ENCODE measurements at places on chromosomes 3 and 15. TPM values are rescaled to one million over a fixed set of nuclear protein-coding genes. Genes with fewer than 3 reads are reported as not detected.
A peak's percentile ranks its signal among the peaks of the same experiment; 100 is the strongest.

EBLN2 gene
- 1.2 TPM for polyA plus RNA-seq

ZNF80 gene
- polyA plus RNA-seq, result not detected

DNA sequence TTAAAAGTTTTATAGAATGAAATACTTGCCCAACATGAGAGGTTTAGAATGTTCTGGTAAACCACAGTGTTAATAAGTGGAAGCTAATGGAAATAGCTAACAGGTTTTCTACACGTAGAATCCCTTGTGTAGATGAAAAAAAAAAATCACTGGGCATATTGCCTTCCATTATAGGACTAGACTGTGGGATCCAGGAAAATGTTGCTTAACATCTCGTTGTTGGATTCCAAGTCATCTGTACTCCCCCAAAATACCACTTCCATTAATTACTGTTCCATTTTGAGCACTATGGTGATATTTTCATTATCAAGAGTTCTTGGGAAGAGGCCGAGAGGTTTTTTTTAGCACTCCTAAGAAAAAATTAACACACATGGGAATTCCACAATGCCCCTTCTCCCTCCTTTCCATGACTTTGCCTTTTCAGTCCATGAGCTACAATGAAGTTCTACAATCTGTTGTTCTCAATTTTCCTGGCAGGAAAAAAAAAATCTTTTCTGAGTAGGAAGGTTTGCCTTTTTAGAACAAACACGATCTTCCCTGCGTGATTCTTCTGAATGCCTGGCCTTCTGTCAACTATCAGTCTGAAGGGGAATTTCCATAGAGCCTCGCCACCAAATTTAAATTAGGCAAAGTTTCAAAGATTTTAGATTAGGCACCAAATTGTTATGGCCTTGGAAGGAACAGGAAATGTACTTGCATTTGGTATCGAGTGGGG, 74.4 kb upstream of the CTDSPL start:
- DNase-seq, result no peak

PRTG gene
- polyA plus RNA-seq, result 0.23 TPM

DNA sequence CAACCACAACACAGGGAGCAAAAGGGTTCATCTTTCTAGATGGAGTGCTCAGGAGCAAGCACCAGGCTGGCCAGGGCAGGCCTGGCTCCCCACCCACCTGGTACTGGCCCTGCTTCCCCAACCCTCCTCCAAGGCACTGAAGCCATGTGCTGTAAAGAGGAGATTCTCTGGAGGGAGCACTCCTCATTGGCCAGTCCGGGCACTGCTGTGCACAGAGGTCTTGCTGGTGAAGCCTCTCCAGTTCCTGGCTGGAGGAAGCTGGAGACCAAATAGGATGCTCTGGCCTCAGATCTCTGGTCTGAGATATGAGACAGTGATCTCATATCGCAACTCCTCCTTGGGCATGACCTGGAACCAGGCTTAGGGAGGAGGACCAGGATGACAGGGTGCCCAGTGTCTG, 7.7 kb upstream of the SEMA3F start:
- no peak for DNase-seq

GRCh38 chr3:147298511-147298982, 107.8 kb downstream of the ZIC4 start:
- DNase-seq, result no peak

FBXO40 gene
- 72.1 TPM for polyA plus RNA-seq

SSUH2 gene
- polyA plus RNA-seq, result 1.8 TPM

CCR3 gene
- polyA plus RNA-seq, result not detected

- no peak for DNase-seq
These were observed 1265.0 kb upstream of the ALCAM start for GRCh38 chr3:104101736-104102135.

- DNase-seq, result no peak
These were observed 72.3 kb upstream of the ST3GAL6 start for GRCh38 chr3:98690876-98691275.

SEMA5B gene
- polyA plus RNA-seq, result 3.3 TPM

DNA sequence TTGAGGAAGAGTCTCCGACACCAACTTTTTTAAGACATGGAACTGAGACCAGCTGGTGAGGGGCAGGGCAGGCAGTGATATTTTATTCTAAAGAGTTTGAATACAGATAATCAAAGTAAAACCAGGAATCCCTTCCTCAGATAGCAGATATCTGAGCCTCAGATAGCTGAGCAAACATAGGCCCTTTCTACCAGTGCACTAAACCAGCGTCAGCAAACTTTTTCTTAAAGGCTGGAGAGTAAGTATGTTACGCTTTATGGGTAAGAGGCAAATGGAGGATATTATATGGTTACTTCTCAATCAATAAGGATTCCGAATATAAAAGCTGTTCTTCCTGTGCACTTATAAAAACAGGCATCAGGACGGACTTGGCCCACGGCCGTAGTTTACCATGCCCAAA, 73.9 kb downstream of the WNT5A start:
- no peak for DNase-seq

DNA sequence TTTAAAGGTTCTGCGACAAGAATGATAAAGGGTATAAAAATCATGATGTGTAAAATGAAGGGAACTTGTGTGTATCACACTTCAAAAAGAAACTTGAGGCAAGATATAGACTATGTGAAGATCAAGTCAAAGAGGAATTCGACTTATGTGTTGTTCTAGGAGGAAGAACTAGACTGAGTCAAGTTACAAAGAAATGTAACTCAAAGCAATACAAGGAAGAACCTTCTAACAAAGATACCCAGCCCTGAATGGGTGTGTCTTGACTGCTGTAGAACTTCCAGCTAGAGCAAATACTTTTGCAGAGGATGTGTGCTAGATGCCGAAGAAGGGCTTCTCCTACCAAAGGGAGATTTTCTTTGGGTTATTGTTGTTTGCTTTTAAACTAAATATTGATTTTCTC, 2.4 kb downstream of the SLC49A4 start:
- DNase-seq, result no peak

GLDN gene
- 2.3 TPM for polyA plus RNA-seq

GRCh38 chr3:114411811-114412803, 118.3 kb downstream of the TIGIT start:
- peak; percentile 32 for DNase-seq

GRCh38 chr3:183015185-183015584, 34.8 kb upstream of the DCUN1D1 start:
- DNase-seq, result no peak

GABRR3 gene
- not detected for polyA plus RNA-seq

- no peak for DNase-seq
These were observed 38.0 kb downstream of the TXNRD3 start for GRCh38 chr3:126616931-126617330.

DNA sequence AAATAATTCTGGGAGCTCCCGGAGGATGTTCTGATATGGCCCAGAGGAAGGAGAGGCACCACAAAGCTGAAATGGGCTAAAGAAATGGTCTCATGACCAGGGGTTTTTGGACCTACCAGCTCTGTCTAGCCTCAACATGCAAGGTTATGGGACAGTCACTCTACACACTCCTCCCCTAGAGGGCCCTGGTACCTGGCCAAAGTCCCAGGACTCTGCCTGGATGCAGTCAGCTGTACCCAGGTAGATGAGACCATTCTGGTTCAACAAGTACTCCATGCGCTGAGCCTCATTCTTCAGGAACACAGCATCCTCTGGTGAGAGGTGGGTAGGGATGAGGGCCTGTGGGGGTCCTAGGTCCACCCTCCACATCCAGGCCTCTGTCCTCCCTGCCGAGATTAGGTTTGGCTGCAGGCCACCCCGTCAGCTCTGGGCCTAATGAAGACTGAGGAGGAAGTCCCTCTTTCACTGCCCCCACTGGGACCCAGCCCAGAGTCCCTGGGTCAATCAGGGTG, 9.5 kb downstream of the EPB42 start:
- no peak for DNase-seq

MRPS11 gene
- 67.5 TPM for polyA plus RNA-seq

- no peak for DNase-seq
These were observed 79.1 kb downstream of the SLC25A26 start for GRCh38 chr3:66299891-66300290.

- DNase-seq, result no peak
These were observed 18.1 kb downstream of the MAP6D1 start for GRCh38 chr3:183807209-183807728.

GRCh38 chr15:95734422-95735316, 595.8 kb upstream of the NR2F2 start:
- DNase-seq, result no peak

- no peak for DNase-seq
These were observed 30.9 kb downstream of the KY start for GRCh38 chr3:134619884-134620445.

DNA sequence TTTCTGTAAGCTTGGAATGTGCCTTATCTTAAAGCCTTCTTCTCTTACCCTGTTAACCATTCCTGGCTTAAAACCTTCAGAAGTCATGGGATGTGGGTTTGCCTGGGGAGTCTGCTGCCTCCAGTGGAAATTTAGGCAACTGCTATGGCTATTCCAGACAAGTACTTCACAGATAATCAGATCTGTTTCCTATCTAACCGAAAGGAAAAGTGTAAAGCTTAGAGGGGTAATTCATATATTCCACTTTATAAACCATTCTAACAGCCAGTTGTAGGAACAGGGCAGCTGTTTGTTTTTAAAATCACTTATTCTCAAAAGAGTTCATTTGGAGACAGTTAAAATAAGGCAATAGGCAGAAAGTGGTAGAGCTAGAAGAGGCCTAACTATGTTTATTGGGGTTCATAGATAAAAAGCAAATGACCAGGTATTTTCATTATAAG, 219.9 kb downstream of the TCF12 start:
- DNase-seq, result no peak

DNA sequence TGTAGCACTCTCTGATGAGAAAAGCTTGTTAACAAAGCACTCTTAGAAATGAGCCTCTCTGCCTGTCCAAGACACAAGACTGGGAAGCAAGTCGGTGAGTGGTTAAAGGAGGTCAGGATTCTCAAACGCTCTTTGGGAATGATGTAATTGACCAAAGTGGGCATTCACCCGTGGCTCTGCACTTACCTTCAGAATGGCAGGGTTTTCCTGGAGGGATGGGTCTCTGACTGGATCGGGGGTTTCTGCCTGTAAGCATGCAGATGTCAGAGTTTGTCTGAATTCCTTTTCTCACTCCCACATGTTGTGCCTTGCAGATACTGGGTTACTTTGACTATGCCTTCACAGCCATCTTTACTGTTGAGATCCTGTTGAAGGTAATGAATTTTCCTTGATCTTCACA, 106.3 kb downstream of the CHDH start:
- DNase-seq, result no peak

DNA sequence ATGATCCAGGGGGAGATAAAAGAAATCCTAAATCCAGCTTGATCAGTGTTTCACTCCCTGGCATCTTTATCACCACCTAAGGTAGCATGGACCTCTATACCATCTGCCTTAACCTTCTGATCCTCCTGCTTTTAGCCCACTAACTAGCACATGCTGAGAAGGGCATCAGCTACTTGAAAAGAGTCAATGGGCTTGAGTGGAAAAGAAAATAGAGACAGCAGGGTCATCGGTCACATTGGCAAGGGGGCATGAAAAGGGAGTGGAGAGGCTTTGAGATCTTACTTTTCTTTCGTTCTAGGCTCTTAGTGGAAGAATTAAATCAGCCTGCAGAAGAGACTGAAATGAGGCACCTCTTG, 239 bp upstream of the ZFYVE19 start:
- DNase-seq, result no peak

- DNase-seq, result no peak
These were observed 1514.8 kb downstream of the SI start for GRCh38 chr3:163563485-163563884.

DNA sequence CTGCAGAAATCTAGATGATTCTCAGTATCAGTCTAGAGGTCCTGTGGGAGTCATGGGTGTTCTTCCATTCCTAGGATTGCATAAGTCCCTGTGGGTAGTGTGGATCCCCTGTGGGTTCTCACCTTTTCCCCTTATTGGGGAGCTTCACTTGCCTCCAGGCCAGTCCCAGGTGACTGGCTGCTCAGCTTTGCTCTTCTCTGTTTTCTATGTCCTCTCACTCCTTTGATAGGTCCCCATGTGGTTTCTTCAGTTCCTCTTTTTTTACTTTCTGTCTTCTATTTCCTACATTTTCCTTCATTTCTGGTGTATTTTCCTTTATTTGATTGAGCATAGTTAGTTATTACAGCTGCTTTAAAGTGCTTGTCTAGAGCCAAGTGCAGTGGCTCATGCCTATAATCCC, 10.9 kb downstream of the TEX55 start:
- DNase-seq, result no peak

CFAP100 gene
- not detected for polyA plus RNA-seq

Measured in right cardiac atrium (tissue), 5 donors.